A549 (cell line): ENCODE measurements at places on chromosomes 12 and 14.

DNA sequence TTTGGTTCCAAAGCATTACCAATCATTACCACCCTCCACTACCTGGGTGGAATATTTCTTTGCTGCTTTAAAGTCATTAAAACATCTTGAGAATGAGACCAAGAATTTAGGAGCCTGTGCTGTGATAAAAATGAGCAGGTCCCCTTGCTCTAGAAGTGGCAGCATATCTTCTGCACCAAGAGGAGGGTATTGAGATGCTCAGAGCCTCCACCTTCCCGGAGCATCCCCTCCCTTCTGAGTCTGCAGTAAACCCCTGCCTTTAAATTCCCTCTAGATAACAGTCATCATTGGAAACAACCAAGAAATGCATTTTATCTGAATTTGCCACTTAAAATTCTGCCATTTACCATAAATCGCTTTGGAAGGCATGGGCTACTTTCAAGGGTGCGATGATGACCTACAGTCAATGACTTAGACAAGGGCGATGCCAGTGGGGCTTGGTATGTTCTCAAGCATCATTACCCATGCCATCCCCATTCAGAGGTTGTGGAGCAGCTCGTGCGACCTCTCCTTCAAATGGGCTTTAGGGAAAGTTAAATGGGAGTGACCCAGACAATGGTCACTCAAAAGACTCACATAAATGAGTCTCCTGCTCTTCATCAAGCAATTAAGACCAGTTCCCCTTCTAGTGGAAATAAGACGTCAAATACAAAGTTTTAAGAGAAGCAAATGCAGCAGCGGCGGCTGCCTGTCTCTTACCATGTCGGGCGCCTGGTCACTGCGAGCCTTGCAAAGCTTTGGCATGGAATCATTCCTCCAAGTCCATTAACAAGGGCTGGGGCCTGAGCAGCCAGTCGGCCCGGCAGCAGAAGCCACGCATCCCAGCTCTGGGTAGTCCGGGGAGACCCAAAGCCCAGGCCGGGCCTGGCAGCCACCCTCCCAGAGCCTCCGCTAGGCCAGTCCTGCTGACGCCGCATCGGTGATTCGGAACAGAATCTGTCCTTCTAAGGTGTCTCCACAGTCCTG is 334.5 kb downstream of the TMEM121 start:
- DNase-seq: no peak

DNA sequence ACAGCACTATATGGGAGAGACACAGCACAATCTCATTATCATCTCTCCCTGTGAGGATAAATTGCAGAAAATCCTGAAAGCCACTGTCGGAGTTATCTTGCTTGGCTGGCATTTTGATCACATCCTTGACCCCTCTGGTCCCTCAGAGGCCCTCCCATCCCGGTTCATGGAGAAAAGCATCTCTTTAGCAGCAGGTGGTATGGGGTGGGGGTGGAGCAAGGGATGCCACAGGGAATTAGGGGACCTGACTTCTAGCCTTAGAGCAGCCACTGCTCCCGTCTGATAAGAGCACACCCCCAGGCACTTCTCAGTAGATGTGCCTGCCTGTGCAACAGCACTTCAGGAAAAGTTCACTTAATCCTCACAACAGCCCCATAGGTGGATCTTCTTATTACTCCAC is 38.6 kb downstream of the GRIN2B start:
- DNase-seq: peak; percentile 22

DNA sequence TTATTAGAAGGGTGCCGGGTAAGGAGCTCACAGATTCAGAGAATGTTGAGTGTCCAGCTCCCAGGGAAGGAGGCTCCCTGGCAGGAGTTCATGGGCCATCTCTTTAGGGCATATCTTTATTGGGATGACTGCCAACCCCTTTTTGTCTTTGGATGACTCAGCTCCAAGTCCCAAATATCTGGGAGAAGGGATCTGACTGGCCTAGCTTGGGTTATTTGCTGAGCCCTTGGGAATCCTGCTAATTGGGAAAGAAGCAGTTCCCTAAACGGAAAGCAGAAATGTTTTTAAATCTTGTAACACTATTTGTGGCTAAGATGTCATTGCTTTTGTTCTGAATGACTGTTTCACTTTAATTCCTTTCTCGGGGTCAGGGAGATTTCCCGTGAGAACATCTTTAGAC is 12.6 kb downstream of the DDX55 start:
- DNase-seq: no peak

- no peak for DNase-seq
Observed at GRCh38 chr12:43899574-43899973, 63.7 kb downstream of the TMEM117 start.

GRCh38 chr14:59964251-59965007 is 44.5 kb downstream of the LRRC9 start:
- DNase-seq: no peak

DNA sequence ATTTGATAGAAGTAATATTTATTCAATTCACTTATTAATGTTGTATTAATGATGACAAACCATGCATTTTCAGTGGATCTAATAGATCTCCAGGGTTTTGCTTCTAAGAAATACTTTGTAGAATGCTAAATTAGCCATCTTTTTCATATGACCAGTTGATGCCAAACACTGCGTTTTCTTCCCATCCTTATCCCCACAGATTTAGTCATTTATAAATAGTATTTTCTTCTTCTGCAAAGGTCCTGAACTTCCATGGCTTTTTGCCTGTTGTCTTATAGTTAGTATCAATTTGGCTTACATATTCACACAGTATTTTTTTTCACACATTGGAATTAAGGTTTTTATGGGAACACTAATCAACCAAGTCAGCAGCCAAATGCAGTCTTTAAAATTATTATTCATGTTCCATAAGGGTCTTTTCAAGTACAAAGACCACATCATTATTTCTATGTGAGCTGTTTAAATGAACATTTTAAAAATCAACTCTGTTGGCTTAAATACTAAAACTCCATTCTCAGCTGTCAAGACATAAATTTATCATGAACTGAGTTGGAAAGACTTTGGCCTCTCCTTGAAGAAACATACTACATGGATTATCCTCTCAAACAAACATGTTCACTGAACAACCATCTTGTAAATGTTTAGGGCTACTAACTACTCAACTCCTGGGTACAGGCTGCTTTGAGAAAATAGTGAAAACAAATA is 1278.4 kb upstream of the FLRT2 start:
- DNase-seq: no peak

DNA sequence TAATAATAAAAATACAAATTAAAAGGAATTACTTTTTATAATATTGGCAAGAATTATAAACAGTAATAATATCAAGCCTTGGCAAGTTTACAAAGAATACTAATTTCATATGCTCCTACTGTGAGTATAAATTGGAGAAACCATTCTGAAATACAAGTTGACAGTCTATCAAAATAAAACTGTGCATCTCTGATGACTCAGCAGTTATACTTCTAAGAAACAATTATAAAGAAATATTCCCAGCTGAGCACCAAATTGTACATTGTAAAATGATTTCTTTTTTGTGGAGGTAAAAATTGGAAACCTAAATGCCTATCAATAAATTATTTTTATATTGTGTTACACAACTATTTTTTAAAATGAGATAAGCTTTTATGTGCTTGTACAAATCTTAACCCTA is 35.5 kb upstream of the KCNC2 start:
- DNase-seq: no peak

- DNase-seq: no peak
Observed at GRCh38 chr12:29943683-29944082, 159.9 kb upstream of the TMTC1 start.

GRCh38 chr12:124303579-124304313 is 8.9 kb downstream of the RFLNA start:
- no peak for DNase-seq

DNA sequence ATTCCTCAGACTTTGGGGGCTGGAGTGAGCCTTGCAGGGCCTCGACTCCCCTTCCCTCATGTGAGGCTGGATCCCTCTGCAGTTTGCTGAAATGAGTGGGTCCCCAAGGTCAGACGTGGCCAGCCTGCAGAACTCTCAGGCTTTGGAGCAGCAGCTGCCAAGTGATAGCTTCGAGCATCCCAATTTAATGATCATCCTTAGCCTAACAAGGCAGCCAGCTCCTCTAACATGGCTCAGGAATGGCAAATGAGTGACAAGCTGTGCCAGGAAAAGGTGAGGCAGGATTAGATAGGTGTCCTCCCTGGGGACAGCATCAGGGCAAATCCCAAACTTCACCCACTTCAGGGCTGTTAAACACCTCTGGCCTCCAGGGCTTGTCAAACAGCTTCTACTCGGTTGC is 130.7 kb upstream of the PWP1 start:
- no peak for DNase-seq

GRCh38 chr12:49972641-49973360 is at the start of gene AQP6:
Gene AQP6, plus strand, starts transcription at chr12:49972947. Its CDS starts 227 bp downstream, at chr12:49973174.
- no peak for DNase-seq

DNA sequence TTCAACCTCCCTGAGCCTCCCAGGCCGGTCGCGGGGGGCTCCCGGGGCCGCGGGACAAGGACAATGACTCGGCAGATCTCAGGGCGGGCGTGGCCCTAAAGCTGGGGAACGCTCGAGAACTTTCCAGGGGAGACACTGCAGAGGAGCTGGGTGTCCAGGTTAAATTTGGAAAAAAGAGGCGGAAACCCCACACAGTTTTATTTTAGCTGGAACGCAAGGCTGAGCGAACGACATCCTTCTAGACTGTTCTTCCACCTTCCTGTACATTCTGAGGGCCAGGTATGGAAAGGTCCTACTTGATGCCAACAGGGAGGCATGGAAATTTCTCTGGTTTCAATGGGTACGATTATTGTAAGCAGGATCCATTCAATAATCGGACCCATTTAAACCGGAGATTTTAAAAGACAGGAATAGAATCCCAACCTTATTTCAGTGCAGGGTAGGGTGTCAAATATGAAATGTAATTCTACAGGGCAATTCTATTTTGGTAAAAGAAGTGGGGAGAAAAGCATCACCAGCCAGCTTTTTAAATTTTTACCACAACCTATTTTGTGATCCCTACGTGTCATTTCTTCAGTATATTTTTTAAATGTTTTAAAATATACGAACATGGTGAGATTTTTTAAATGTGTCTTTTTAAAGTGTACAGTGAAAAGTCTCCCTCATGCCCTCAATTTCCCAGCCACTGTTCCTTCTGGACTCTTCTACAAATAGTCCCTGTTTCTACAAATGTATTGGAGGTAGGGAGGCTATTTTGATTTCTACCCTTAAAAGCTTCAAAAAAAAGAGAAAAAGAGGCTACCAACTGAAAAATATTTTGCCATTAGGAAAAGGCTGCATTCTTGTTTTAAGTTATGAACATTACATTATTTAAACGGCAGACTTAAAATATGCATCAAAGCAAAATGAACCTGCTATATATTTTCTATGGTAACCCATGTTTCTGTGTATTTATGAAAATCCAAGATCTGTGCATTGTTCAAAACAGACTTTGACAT is 1.1 kb upstream of the UBC start:
- DNase-seq: no peak

- DNase-seq: no peak
Observed at GRCh38 chr12:3437986-3438385, 53.0 kb upstream of the PRMT8 start.

DNA sequence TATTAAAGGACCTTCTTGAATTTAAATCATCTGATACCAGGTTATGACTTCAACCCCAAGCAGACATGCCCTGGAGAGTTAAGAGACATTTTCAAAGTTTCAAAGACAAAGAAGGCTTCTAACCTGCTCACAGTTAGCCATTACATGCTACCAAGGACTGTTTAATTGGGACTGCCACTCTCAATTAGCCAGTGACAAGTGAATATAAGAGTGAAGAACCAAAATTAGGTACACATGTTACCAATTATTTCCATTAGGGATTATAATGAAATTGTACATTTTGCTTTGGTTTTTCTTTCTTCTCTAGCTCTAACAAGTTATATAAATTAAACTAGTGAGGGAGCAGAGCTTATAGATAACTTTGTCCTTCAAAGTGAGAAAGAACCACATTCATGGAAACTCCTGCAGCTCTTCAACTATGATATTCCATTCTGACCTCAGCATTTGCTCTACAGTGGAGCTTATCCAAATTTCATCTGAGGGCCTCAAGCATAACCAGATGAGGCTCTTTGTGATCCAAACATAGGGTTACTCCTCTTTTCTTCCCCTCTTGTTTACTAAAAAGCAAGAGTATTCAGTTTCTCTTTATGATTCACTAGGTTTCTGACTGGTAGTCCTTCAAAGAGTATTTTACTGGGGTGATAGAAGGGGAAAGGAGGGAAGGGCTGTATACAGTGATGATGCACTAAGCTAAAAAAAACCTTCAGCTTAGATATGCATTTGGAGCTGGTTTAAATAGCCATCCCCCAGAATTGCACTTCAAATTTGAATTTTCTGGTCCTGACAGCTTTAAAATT is 91.3 kb downstream of the DUSP6 start:
- DNase-seq: no peak

GRCh38 chr12:7269273-7269672 is 34.6 kb upstream of the ACSM4 start:
- no peak for DNase-seq

DNA sequence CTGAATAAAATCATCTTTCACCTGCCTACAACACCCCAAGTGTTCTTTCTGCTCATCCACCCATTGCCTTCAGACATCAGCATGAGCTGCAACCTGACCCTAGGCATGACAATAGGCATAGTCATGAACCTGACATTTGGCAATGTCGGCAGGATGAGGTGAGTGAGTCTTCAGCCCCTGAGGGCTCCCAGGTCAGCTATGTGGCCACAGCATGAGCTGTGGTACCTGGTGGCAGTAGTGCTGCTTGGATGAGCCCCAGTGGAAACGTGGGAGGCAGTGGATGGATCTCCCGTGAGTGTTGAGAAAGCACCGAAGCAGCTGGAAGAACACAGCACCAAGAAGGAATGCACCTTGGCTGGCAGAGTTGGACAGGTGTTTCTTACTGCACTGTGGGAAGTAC is 334.8 kb upstream of the FAR2 start:
- no peak for DNase-seq

DNA sequence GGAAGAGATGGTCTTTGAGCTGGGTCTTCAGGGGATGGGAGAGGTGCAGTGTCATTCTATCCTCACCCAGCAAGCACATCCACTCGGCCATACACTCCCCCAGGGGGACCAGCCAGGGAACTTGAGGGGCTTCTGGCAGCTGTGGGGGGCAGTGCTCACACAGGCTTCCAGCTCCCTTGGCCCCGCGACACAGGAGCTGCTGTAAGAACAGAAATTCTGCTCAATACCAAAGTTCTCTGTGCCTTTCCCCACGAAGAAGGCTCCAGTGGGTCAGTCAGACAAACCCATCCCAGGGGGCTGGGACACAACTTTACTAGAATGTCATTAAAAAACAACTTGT is 289.1 kb upstream of the RTL1 start:
- no peak for DNase-seq
